ENCODE measurements at places on chromosomes 7 and 10.

DNA sequence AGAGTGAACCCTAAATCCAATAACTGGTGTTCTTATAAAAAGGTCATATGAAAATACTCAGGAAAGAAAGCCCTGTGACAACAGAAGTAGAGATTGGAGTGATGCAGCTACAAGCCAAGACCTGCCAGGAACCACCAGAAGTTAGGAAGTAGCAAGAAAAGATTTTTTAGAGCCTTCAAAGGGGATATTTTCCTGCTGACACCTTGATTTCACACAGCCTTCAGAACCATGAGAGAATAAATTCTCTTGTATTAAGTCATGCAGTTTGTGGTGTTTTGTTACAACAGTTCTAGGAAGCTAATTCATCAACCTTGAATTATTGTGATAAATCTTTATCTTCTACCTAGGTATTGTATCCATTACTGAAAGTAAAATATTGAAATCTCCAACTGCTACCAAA lies 81.0 kb downstream of the HYCC1 start:
- DNase-seq, result no peak

DNA sequence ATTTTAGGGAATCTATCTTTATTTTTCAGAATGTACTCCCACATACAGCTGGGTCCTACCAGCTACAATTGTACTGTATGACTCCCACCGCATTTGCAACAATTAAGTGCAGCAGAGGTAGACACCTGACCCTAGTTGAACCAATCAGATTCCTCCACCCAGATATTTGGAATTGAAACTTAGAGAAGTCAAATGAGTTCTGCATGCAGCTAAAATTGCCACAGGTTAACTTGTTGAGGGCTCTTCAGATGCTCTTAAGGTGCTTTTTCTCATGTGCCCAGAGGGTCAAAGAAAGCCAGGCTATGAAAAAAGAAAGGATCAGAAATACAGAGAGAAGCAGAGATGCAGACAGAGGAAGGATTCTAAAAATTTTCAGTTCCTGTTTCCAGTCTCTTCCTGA lies 68.0 kb upstream of the TES start:
- DNase-seq, result no peak

DNA sequence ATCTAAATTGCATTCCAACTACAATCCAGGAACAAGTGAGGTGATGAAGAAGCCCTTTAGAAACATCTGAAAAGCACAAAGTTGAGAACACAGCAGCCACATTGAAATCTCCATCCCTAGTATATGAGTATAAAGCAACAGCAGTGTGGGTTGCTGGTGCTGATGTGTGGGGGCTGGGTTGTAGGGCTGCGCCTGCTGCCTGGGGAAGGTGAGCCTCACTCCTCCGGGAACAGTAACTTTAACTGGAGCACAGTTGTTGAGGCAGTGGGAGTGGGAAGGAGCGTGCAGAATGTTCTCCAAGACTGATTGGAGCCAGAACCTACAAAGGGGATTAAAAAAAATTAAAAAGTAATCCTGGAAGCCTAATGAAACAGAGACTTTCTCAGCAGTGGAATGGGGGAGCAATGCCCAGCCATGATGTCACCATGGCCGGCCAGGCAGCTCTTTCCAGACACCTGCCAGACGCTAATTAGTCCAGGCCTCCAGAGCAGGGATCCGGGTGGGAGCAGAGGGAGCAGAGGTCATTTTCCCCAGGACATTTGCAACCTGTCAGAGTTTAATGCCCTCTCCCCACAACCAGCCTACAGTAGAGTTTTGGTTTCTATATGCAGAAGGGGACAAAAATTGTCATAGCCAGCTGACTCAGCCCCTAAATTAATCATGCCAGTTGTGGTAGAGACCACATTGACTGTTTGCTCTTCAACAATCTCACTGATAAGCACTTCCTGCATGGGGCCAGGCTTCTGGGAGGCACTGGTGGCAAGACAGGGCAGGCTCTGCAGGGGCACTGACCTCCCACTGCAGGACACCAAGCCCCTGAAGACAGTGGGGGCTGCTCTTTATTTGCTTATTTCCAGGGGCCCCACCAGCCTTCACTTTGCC lies 133.0 kb upstream of the ZNF32 start:
- DNase-seq, result no peak

- DNase-seq, result no peak
Observed at GRCh38 chr10:27658788-27659187, 86.8 kb downstream of the MKX start.

DNA sequence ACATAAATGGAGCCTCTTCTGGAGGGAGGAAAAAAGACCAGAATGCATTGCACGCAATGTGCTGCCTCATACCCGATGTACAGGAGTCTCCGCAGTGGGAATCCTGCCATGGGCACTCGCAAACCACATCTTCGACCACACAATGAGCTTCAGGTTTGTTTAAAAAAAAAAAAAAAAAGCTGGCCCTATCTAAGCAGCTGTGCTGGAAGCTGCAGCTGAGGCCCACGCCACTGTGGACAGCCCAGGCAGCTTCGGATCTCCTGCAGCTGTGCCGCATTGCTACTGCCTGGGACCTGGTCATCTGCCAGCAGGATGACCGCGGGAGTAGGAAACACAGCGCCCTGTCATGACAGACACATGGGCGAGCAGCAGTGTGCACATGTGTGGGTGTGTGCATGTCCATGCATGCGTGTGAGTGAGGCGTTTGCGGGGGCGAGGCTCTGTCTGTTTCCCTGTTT lies 26.0 kb downstream of the EN2 start:
- DNase-seq, result peak; percentile 9

- DNase-seq, result no peak
Observed at GRCh38 chr7:135270577-135271254, 37.1 kb downstream of the STRA8 start.

DNA sequence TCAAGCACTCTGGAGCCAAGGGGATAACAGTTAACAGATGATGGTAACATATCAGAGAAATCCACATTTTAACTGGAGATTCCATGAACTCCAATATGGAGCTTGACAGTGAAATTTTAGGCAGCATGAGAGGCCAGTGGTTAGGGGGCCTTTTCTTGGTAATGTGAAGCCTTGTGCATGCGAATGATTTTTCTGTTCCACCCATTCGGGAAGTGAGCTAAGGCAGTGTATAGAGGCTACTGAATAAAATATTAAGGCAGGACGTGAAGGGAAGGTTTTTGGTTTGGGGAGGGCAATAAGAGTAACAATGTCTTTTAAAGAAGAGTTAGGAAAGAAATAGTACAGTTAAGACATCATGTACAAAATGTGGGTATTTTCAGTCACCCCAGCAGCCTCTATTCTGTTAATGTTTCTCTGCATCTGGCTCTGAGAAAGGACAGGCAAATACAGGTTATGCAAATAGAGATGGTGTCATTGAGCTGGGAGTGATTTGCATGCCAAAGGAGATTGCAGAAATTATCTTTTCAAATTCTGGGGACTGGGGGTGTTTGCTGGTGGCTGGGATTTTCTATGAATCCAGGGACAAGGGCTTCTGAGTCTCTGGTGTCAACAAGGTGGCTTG lies 6.8 kb upstream of the TAS2R60 start:
- no peak for DNase-seq

DNA sequence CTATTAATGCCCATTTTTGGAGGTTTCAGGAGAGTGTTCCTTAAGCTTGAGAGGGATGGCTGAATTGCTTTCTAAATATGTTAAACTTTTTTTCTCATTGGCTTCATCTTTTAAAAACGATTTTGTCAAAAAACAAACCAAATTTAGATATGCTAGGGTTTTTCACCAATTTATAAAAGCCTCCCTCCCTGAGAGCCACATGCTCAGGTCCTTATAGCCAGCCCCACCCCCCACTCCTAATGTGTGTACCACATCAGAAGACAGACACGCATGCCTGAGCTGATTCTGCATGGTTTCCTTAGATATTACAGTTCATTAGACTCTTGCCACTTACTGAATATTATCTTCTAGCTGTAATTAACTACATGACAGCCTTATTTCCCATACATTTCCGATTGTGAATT lies 2.0 kb downstream of the CUL1 start:
- no peak for DNase-seq

DNA sequence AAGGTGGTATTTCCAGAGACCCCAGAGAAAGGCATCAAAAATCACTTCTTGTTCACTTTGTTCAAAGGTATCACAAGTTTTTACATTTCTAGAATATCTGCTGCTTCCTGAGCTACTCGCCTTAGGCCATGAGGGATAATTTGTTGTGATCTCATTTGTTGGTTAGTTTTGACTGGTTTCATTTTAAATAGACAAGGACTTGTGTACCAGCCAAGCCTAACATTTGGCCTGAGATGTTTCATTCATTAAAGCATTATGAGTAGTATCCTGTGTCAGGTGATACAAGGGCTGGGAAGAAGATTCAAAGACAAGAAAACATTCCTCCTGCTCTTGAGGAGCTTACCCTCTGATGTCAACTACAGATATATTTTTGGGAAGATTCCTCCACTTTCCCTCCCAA lies 170.3 kb upstream of the FAM171A1 start:
- no peak for DNase-seq

- DNase-seq, result no peak
Observed at GRCh38 chr10:106506526-106507283, 657.8 kb downstream of the SORCS1 start.

DNA sequence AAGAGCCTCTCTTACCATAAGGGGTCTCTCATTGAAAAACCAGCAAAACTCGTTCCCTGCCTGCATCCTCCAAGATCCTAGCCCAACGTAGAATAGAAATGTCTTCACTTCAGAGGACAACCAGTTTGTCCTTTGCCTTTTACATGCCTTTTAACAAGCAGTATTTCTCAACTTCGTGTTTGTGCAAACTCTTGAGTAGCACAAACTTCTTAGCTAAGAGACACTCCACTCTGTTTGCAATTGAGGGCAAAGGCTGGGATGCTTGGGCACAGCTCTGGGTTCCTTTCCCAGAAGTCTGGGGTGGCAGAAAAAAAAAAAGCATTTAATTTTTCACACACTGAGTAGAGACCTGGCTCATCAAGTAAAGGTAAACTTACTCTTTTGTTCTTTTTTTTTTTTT lies 19.5 kb upstream of the KCTD7 start:
- no peak for DNase-seq

DNA sequence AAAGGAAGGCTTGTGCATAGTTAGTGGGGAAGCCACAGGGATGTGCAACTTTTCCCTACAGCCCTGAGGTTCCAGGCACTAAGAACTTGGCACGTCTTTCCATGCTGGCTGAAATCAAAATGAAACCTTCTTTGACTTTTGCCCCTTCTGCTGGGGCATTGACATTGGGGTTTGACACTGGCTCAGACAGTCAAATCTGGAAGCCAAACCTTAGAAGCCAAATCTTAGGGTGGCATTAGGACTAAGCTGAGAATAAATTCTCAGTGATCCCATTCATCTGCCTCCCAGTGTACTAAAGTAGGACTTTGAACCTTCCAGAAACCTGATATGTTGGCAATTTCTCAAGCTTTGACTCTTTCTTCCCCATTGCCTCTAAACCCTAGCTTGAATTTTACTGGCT lies 31.3 kb upstream of the INSYN2A start:
- DNase-seq, result no peak

DNA sequence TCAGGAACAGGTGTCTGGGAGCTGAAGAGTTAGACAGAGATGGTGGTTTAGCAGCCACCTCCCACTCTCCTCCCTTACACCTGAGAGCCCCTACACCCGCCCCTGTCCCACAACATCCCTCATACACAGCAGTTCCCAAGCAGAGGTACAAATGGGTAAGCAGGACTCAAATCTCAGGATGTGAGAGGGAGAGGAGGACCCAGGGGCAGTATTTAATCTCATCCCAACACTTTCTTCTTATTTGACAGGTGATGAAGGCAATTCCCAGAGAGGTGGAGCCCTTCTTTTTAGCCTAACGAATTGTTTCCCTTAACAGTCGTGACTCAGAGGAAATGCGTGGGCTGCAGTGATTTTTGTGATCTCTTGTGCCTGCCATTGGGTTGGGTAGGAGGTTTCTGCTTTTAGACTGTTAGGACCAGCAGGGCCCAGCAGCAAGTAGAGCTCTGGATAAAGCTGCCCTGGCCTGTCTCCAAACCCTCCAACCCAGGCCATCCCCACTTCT lies 191.3 kb downstream of the HECW1 start:
- DNase-seq, result no peak

- peak; percentile 14 for DNase-seq
Observed at GRCh38 chr7:34091321-34091917, 186.1 kb downstream of the BMPER start.

- no peak for DNase-seq
Observed at GRCh38 chr7:98995523-98996149, 117.3 kb downstream of the TRRAP start.

DNA sequence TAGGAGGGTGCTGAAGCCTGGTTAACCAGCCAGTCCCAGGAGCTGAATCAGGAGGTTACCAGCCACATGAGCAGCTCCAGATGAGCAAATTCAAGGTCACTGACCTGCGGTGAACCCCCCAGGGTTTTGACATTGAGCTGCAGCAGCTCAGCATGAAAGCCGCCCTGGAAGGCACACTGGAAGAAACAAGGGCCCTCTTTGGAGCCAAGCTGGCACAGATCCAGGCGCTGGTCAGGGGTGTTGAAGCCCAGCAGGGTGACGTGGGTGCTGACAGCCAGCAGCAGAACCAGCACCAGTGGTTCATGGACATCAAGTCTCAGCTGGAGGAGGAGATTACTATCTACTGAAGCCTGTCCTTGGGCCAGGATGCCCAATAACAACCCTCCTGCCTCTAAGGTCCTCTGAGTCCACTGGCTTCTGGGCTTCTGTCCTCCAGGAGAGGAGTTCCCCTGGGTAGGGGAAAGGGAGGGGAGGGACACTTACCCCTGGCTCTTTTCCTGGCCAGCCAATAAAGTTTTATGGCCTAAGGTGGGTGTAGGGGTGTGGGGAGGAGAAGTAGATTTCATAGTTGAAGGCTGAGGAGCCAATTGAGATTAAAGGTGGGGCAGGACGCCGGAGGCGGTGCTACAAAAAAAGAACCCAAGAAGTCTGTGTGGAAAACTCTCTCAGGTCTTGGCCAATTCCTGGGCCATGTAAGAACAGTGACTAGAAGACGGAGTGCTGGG lies 29.4 kb upstream of the ATOH7 start:
- DNase-seq, result no peak

- DNase-seq, result no peak
Observed at GRCh38 chr7:151177310-151177709, 9.7 kb downstream of the ASB10 start.

GRCh38 chr7:1024876-1025742 lies 19.2 kb upstream of the GPR146 start:
- no peak for DNase-seq

DNA sequence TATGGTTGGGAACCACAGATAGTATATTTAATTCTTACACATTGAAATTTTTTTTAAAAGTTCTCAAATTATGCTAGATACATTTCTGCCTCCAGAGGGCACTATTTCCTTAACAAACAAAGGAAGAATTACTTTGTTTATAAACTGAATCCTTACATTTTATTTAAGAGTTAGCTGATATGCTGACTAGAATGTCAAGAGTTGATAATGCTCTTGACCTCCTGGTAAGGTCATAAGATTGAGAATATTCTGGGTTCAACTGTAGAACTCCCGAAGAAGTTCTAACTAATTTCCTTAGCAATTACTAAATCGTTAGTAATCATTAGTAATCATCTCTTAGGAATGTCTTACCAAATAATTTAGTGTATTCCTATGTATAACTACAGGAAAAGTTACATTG lies 95.3 kb upstream of the CYP26C1 start:
- no peak for DNase-seq

Measured in NCI-H2029 (cell line).